ENCODE measurements at places on chromosomes 12 and 14.

- no peak for DNase-seq
Measured at GRCh38 chr14:101458741-101459550, 102.3 kb upstream of the DIO3 start.

DNA sequence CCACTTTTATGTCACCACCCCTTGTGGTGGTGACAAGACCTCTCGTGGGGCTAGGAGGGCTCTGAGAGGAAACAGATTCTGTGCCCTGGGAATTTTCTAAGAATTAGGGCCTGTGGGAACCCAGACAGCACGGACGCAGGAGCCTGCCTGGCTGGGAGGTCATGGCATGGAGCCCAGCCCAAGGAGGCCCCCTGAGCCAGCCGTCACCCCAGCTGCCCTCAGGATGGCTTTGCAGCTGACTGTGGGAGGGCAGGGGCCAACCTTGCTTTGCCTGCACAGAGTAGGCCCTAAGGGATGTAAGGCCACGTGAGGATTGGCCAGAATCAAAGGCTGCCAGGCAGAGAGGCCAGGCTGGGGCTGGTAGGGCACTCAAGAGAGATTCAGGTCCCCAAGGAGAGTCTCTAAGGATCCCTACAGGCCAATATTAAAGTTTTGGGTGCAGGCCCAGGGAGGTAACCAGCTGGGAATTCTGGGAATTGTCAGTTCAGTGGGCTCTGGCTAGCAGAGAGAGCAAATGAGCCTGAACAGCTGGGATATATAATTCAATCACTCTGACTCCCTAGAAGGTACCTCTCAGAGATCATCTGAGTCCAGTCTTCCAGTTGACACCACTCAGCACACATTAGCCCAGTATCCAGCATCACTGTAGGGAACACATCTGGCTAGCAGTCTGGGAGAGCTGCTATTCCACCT, 6.4 kb downstream of the LTBP2 start:
- DNase-seq: no peak

DNA sequence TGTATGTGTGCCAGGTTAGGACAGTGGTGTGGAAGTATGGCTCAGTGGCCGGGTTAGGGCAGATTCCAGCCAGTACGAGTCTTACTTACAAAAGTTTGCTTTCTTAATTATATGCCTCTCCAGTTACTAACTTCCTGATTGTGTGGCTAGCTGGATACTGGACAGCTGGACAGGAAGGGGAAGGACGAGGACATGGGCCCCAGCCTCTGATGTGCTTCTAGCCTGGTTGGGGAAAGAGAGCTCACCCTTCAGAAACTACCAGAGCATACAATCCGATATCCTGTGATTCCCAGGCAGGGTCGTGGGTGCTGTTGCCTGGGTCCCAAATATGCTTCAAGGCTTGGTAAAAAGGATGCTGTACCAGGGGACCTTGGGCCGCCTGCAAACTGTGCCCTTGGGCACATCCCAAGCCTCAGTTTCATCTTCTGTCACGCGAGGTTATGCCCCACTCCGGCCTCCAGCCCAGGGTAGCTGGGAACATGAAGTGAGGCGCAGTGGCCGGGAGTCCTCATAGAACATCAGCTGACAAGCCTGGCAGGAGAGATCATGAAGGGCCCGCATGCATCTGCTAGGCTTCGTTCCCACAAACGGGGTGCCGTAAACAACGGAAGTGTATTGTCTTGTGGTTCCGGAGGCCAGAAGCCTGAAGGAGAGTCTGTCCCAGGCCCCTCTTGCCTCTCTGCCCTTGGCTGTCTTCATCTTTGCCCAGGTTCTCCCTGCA, 23.2 kb upstream of the RIN3 start:
- no peak for DNase-seq

DNA sequence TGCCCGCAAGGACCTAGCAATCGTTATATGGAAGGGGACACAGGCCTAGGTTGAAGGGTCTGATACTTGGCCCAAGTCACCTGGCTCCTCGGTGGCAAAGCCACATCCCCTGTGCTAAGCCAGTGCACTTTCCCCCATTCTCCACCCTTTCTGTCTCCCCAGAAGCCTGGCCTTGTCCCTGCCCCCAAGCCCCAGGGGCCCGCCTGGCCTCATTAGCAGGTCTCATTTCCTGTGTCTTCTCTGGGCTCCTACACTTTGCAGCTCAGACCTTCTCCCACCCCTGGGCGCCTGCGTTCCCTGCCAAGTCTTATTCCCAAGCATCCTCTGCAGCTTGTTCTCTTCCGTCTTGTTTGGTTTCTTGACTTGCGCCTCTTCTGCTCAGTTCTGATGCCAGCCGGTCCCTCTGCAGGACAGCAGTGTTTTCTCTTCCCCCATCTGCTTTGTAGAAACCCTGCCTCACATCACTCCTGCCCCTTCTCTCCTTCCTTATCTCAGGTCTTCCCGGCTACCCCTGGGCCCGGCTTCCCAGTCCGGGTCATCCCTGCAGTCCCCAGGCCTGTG, 66.7 kb downstream of the SLC24A4 start:
- DNase-seq: no peak

GRCh38 chr12:48021485-48022179, 17.4 kb upstream of the COL2A1 start:
- no peak for DNase-seq

- no peak for DNase-seq
Measured at GRCh38 chr12:110992909-110993308, 72.5 kb upstream of the MYL2 start.

Data from CD4-positive, alpha-beta T cell treated with Interleukin-17A for 1 hour (primary cell).